ENCODE measurements at places on chromosomes 5 and 9.

DNA sequence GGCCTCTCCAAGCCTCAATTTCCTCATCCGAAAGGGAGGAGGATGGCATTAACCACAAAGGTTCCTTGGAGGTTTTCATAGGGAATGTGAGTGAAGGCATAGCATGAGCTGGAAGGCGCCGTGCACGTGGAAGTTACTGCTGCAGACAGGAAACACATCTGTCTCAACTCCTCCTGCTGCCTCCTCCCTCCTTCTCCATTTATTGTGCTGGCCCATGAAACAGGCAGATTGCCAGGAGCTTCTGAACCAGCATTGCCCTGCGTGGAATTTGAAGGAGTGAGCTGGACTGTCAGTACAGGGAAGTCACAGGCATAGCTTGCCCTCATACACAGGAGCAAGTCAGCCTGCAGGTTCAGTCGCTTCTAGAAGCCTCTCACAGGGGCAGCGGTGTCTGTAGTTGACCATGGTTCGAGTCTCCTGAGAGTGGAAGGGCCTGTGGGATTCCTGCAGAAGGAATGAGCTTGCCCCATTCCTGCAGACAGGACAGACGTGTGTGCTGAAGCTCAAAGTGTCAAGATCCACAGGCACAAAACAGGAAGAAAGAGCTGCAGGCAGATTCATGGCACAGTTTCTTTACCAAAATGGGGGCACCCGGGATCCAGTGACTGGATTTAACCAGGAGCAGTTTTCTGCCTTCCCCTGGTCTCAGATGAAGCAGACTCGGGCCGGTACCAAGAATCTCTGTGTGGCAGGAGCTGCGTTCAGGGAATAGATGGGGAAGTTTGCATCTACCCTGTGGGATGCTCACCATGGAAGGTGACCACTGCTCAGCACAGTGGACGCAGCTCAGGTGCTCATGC, 48.7 kb upstream of the CTSL start:
- no peak overlapping the region for H3K27ac ChIP-seq
- no peaks in the 10 kb centered on the region for H3K27me3 ChIP-seq
- no peak for DNase-seq

GRCh38 chr5:73405691-73406090, 42.9 kb downstream of the FOXD1 start:
- no peak overlapping the region for H3K27ac ChIP-seq
- H3K36me3 ChIP-seq, result no peaks in the 10 kb centered on the region
- DNase-seq, result no peak
- H3K4me3 ChIP-seq, result no peak overlapping the region
- no peaks in the 10 kb centered on the region for H3K4me1 ChIP-seq
- H3K27me3 ChIP-seq, result peaks cover 21% of the 10 kb centered on the region

- H3K27me3 ChIP-seq, result peaks cover 39% of the 10 kb centered on the region
- DNase-seq, result no peak
- no peak overlapping the region for H3K4me3 ChIP-seq
- H3K27ac ChIP-seq, result no peak overlapping the region
- no peaks in the 10 kb centered on the region for H3K36me3 ChIP-seq
- peaks cover 25% of the 10 kb centered on the region for H3K4me1 ChIP-seq
Measured at GRCh38 chr5:146076455-146076854, 28.9 kb downstream of the PLAC8L1 start.

- no peaks in the 10 kb centered on the region for H3K4me1 ChIP-seq
- DNase-seq, result no peak
- no peak overlapping the region for H3K27ac ChIP-seq
- peaks cover 8% of the 10 kb centered on the region for H3K27me3 ChIP-seq
- no peaks in the 10 kb centered on the region for H3K36me3 ChIP-seq
- no peak overlapping the region for H3K4me3 ChIP-seq
Measured at GRCh38 chr5:72644296-72644695, 137.1 kb upstream of the ZNF366 start.

GRCh38 chr5:125244531-125244930, 498.1 kb upstream of the ZNF608 start:
- no peak overlapping the region for H3K4me3 ChIP-seq
- no peaks in the 10 kb centered on the region for H3K27me3 ChIP-seq
- H3K36me3 ChIP-seq, result no peaks in the 10 kb centered on the region
- H3K27ac ChIP-seq, result no peak overlapping the region
- no peaks in the 10 kb centered on the region for H3K4me1 ChIP-seq

DNA sequence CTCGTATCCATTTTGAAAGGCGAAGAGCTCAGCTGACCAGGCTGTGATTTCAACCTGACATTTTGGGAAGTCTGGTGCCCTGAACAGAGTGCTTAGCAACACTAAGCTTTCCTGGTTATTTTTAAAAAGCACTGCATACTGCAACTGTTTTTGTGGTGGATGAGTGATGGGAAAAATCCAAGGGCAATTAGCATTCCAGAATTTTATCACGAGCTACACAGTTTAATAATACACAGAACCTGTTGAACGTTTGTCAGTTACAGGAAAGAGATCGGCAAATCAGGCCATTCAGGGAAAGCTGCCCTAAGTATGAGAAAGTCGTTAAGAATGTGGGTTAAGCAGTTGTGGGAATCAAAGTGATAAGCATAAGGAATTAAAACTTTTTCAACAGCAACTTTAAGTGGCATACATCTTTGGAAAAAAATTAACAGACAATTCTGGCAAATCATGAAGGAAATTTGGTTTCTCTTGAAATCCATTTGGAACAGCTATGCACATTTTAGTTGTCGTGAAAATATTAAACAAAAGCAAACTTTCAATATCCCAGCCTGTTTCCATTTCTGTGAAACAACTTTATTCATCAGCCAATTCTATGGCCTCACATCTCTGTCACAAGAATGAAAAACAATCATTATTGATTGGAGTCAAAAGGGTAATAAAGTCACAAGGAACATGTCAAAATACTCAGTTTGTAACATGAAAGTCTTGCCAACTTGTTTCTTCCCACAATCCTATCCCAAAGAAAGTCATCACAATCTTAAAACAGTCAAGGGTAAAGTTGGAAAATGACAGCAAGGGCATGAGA, 25.7 kb downstream of the PUM3 start:
- H3K4me1 ChIP-seq, result peaks cover 6% of the 10 kb centered on the region
- peaks cover 47% of the 10 kb centered on the region for H3K36me3 ChIP-seq

Measured in activated CD8-positive, alpha-beta memory T cell treated with anti-CD3 and anti-CD28 coated beads, Interleukin-2, amount 10 ng/mL, durations not matched to agents 7 days and 5 days (primary cell).